ENCODE measurements at places on chromosomes 5 and 9.

DNA sequence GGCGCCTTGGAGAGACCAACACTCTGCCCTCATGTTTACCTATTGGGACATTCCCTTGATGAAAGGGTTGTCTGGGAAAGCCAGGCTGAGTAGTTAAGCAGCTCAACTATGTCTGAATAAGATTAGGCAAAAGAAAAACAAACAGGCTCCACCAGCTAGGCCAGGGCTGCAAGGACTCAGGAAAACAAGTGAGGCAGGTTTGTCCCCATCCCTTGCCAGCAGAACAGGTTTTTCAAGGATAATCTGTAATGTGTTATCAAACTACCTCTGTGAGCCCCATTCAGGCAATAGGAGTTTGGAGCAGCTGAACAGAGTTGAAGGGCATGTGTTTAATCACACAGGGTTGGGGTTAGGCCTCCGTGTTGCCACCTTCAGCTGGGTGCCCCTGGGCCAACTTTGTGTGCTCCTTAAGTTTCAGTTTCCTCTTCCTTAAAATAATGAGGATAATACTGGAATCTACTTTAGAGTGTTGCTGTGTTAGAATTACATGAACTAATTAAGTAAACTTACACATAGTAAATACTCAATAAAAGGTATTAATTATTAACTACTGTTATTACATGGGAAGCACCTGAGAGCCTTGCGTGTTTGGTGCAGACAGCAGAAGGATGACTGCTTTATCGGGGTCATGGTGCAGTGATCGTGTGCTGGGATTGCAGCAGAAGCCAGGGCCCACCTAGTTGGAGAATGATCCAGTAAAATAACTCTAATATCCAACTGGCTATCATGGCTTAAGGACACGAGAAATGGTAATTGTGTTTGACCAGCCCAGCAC is 72.1 kb upstream of the ATP10B start:
- DNase-seq = peak; percentile 67

GRCh38 chr9:2180154-2180553 is 165.0 kb downstream of the SMARCA2 start:
- DNase-seq = no peak

DNA sequence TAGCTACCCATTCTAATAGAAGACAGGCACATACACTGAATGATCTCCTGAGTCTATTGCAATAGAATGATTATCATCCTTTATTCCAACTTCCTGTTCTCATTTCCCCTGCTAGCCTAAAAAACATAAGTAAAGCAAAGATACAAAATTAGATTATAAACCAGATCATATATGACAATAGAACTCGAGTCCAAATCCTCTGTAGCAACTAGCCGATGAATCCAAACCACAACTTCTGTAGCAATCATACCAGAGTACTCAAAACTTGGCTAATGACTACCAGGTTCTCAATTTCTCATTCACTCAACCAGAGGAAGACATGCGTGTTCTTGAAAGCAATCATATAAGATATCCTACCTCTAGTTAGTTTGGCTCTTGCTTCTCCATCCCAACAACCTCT is 622.1 kb downstream of the PSAT1 start:
- no peak for DNase-seq

DNA sequence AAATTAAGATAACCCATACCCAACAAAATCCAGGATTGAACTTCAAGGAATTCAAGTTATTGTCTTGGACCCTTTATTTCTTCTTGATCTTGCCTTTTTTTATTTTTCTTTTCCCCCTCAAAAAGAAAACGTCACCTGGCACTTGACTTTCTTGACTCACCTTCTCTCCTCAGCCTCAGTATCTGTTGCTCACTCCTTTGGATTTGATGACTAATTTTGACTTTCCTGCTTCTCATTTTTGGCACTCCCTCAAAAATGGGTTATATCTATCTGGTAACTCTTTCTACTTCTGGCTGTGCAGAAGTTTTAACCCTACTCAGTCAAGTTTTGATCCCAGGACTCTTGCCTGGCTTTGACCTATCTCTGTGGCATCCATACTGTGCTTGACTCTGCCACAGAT is 66.6 kb upstream of the SPATA31D4 start:
- no peak for DNase-seq

DNA sequence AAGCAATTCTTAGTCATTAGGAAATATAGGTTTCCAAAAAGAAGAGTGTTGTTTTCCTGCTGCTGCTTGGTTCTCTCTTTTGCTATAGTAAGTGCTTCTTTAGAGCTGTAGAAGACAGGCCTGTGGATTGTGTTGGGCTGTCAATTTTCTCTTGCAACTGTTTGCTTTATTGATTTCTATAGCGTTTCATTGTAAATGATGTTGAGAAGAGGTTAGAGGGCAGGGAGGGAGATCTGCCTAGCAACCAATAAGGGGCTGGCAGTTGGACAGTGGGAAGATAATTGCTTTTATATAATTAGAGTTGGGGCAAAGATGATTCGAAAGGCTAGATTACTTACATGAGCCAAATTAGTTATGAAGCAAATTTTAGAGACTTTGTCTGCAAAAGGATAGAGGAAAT is 11.1 kb downstream of the UNC13B start:
- DNase-seq = no peak

GRCh38 chr5:10447041-10447440 is 5.4 kb downstream of the ROPN1L start:
- DNase-seq = no peak

DNA sequence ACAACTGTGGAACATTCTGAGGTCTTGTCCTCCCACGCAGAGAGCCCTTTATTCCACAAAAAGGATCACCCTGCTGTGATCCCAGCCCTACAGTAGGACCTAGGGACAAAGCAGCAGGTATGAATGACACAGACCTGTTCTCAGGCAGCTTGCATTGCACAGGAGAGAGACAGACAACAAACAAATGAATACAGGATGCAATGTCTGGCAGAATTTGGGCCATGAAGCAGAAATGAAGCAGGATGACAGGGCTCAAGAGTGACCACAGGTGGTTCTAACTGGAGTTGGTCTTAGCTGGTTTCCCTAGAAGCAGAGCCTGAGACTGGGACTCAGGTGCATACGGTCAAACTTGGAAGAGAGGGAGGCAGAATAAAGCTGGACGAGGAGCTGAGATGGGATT is 388.8 kb downstream of the CDK5RAP2 start:
- DNase-seq = no peak

DNA sequence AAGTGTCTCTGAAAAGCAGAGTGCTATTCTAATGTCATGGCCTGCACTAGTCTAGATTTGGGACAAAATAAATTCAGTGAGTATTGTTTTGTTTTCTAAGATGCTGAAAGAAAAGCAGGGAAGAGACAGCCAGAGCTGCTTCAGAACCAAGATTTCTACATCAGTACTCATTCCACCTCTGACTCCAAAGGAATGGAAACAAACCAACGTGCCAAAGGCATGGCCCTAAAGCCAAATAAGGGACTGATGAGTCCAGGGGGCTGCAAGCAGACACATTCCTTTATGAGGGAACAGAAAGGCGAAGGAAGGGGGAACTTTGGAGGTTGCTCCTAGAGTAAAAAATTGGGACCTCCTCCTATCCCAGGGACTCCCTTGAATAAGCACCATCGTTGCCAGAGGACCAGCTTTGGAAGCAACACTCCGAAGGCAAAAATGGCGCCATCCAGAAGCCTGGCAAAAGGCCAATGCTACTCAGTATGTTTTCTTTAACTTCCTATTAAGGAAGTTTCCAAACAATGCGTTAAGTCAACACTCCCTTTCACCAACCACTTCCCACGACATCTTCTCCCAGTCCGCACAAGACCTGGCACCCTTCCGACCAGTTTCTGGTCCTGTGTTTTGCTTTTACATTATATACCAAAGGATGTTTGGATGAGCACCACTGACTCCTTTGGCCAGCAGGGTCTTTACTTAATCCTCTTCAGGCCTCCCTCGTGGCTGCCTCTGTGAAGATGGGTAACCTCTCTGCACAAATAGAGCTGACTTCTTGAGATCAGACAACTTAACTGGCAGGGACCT is 31.6 kb downstream of the ADAM19 start:
- no peak for DNase-seq

- DNase-seq = no peak
Observed at GRCh38 chr5:143057580-143057999, 287.4 kb downstream of the ARHGAP26 start.

DNA sequence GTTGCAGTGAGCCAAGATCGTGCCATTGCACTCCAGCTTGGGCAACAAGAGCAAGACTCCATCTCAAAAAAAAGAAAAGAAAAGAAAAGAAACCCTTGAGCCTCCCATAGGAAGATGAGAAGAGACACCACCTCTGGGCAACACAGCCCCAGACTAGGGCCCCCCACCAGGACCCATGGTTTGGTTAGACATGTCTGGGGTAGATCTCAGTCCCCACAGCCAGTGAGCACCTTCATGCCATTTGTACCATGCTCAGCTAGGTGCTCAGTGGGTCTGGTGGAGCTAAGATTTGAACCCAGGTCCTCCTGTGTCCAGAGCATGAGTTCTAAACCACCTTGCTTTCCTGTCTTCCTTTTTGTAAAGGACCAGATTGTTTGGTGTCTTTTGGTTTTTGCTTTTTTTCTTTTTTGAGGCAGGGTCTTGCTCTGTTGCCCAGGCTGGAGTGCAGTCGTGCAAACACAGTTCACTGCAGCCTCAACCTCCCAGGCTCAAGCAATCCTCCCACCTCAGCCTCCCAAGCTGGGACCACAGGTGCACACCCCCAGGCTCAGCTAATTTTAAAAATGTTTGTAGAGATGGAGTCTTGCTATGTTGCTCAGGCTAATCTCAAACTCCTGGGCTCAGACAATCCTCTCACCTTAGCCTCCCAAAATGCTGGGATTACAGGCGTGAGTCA is 11.7 kb downstream of the OLFML2A start:
- no peak for DNase-seq

DNA sequence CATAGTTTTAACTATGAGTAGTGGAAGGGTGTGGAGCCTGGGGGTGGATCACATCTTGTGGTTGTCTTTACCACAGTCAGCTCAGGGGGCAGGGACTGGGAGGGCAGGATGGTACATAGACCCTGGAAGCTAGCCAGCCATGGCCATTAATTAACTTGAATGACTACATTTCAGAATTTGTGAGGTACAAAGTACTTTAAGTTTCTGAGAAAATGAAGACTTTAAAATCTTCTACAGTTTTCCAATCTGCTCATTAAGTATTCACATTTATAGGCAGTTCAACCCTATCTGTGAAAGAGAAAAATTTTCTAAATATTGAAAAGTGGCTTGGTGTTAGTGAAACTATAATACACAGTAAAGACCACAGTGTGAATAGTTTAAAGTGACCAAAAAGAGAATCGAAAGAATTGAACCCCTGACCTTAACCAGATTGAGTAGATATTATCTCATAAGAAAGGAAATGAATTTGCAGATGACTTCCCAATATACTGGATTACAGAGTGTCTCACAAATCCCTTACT is 234.2 kb upstream of the MEF2C start:
- no peak for DNase-seq

DNA sequence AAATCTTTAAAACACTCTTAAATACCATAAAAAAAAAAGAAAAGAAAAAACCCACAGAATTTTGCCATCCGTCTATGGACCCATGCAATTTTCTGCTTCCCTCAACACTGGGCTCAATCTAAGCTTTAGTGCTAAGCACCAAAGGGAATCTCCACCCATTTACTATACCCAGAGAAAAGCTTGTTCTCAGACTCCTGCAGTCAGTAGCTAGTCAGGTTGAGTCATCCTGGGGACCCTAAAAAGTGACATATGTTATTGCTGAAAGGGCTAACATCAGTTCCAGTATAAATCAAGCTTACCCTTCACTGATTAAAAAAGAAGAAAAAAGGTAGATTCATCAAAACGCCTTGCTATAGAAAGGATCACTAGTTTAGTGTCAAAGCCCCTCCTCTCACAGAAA is 177.6 kb downstream of the MUSK start:
- DNase-seq = no peak

DNA sequence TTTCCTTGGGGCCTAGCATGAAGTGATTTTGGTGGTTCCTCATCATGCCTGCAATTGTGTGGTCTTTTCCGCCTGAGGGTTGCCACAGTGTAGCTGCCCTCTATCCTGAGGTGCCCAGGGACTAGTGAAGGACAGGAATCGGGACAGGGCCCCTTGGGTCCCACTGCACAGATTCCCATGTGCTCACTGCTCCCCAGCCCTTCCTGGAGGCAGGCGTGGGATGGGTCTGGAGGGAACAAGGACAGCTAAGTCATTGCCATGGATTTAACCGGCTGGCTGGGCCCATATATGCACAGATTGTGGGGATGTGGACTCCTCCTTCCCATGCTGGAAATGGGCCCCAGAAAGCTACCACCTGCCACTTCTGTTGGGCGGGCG is 122.3 kb upstream of the PITX1 start:
- no peak for DNase-seq

DNA sequence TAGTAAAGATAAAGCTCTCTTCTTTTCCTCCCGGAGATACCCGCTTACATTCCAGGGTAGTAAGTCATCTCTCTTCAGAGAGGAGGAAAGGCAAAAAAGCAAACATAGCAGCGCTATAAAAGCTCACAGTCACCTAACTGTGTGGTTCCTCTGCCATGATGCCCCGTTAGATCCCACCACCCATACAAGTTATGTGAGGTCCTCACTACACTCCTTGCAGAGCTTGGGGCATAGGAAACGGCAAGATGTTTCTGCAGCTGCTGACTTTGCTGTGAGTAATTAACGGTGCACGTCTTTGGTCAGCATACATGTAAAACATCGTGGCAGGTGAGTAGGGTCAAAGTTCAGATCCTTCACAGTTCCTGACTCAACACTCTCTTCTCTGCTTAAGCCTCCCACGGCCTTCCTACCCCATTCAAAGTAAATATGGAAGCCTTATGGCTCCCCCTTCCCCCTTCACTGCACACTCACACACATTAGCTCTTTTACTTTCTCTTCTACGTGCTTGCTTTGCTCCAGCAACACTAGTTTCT is 218.9 kb downstream of the DIRAS2 start:
- DNase-seq = no peak

GRCh38 chr9:13508681-13509080 is 229.2 kb upstream of the MPDZ start:
- no peak for DNase-seq

All from NCI-H510A treated with DMSO at 0.1 percent for 48 hours (cell line).